NCI-H460 (cell line): ENCODE measurements at places on chromosomes 7 and 10. TPM values are rescaled to one million over a fixed set of nuclear protein-coding genes. Genes with fewer than 3 reads are reported as not detected.

GRCh38 chr7:17093461-17093860, 205.0 kb upstream of the AHR start:
- no peak for DNase-seq

DNA sequence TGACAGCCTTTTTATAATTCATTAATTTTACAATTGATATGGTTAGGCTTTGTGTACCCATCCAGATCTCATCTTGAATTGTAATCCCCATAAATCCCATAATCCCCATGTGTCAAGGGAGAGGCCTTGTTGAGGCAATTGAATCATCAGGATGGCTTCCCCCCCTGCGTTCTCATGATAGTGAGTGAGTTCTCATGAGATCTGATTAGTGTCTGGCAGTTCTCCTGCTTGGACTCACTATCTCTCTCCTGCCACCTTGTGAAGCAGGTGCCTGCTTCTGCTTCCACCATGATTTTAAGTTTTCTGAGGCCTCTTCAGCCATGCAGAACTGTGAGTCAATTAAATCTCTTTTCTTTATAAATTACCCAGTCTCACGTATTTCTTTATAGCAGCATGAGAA, 165.7 kb upstream of the GNAI1 start:
- DNase-seq = no peak

DNA sequence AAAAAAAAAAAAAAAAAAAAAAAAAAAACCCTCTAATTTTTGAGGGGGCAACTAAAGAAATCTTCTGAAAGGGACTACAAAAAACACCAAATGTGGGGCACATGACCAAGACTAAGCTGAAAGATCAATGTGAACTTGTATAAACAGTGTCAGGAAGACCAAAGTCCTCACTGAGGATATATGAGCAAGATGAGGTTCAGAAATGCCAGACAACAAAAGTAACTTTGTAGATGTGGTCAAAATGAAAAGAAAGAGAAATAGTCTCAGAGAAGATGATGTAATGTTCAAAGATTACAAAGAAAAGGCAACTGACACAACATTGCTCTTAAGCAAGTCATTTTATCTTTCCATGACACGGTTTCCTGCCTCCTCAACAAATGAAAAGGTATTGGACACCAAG, 48.7 kb upstream of the PTPRZ1 start:
- DNase-seq = no peak

GRCh38 chr10:50456719-50457118, 167.0 kb downstream of the SGMS1 start:
- DNase-seq = no peak

TAS2R39 gene
- not detected in 2 replicates for total RNA-seq
